ENCODE measurements at places on chromosomes 6 and 20. TPM values are rescaled to one million over a fixed set of nuclear protein-coding genes. Genes with fewer than 3 reads are reported as not detected.

- no peak for DNase-seq
Measured at GRCh38 chr20:46044896-46045295, 15.9 kb downstream of the SLC12A5 start.

- no peak for DNase-seq
Measured at GRCh38 chr6:47428746-47429664, 48.6 kb upstream of the CD2AP start.

- DNase-seq = no peak
Measured at GRCh38 chr20:698276-698675, 22.7 kb upstream of the SCRT2 start.

DNA sequence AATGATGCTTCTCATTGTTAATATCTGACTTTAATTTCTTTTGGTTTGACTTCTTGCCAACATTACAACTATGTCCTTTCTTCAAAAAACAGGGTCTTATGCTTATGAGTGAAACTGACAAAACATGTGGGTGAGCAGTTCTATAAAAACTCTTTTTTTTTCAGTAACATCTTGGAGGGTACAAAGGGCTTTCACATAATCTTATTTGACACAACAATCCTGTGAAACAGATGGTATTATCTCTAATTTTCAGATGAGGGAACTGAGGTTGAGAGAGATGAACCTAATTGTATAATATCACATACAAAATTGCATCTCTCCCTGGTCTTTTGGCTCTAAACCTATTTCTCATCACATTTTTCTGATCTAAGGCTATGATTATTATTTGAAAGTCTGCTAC, 38.3 kb downstream of the MAPK14 start:
- DNase-seq = no peak

DNA sequence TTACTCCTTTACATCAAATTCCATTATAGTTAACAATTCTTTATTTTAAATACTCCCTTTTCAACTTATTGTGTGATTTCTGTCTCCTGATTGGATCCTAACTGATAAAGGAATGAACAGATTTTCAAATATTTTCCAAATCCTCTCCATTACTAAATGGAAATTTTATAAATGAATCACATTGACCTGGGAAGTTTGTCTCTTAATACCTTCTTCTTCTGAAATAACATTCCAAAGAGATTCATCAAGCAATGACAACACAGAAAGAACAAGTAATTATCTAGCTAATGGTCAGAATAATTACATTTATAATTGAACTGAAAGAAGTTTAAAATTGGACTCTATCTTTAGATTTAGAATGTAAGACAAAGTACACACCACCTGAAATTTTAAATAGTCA, 515.4 kb upstream of the PTCHD4 start:
- no peak for DNase-seq

- peak; percentile 86 for DNase-seq
Measured at GRCh38 chr6:3157131-3157933, at the start of gene TUBB2A. TUBB2A (minus strand) TSS chr6:3157544; CDS start chr6:3157463, 81 bp downstream.

GRCh38 chr20:63060057-63060991, 53.6 kb upstream of the BHLHE23 start:
- peak; percentile 33 for DNase-seq

DNA sequence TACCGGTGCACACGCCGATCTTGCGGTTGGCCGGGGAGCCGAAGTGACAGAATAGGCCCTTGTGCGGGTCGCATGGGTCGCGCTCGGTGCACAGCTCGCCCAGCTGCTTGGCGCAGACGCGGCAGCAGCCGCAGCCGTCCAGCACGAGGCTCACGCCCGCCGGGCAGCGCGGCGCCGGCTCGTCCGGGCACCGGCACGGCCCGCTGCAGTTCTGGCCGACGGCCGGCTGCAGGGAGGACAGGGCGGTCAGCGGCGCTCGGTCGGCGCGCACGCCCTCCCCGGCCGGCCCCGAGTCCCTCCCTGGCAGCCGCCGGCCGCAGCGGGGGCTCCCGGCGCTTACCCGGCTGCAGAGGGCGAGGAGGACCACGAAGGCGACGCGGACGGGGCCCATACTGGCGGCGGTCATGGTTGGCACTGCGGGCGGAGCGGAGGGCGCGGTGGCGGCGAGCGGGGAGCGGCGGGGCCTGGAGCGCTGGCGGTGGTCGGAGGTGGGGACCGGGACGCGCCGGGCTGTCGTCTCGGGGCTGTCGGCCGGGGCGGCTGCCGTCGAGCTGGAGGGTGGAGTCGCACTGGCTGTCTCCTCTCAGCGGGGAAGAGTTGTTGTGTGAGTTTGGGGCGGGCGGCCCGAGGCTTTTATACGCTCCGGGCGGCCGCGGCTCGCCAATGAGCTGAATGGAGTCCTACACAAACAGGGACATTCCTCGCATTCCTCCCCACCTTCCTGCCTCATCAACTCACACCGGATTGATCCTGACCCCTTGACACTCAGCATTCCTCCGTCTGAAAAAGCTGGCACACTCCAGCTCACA, at the start of gene CCN2:
TSS of gene CCN2 (minus strand) at position 606 of the 809 bp plus-strand sequence. CDS start at position 406, 200 bp downstream.
- DNase-seq = peak; percentile 79

Gene NFATC2
- total RNA-seq = 6.6 TPM

All from lower lobe of right lung (tissue), 2 donors.